ENCODE measurements at places on chromosomes 13 and 19.

GRCh38 chr19:48992581-48993174 is 431 bp downstream of the GYS1 start:
- DNase-seq = no peak

DNA sequence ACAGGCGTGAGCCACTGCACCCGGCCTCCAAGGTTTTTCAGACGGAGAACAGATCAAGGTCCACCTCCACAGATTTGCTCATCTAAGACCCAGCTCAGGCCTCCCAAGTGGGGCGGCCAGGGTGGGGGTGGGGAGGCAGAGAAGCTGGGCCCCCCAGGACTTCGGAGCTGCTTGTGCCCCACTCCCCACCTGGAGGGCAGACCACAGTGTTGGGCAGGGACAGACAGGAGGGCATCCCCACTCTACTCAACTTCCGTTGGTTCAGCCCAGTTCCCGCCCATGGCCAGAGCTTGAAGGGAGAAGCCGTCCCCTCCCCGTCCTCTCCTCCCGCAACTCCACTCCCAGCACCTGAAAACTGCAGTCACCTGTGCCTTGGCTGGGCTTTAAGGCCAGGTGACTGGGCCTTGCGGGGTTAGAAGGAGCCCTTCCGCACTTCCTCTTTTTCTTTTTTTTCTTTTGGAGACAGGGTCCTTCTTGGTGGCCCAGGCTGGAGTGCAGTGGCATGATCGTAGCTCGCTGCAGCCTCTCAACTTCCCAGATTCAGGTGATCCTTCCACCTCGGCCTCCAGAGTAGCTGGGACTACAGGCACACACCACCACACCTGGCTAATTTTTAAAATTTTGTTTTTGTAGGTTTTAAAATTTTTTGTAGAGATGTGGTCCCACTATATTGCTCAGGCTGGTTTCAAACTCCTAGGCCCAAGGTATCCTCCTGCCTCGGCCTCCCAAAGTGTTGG is 734 bp upstream of the LRRC8E start:
- DNase-seq = no peak

GRCh38 chr19:41769608-41770007 is 14.3 kb downstream of the CEACAM6 start:
- no peak for DNase-seq

DNA sequence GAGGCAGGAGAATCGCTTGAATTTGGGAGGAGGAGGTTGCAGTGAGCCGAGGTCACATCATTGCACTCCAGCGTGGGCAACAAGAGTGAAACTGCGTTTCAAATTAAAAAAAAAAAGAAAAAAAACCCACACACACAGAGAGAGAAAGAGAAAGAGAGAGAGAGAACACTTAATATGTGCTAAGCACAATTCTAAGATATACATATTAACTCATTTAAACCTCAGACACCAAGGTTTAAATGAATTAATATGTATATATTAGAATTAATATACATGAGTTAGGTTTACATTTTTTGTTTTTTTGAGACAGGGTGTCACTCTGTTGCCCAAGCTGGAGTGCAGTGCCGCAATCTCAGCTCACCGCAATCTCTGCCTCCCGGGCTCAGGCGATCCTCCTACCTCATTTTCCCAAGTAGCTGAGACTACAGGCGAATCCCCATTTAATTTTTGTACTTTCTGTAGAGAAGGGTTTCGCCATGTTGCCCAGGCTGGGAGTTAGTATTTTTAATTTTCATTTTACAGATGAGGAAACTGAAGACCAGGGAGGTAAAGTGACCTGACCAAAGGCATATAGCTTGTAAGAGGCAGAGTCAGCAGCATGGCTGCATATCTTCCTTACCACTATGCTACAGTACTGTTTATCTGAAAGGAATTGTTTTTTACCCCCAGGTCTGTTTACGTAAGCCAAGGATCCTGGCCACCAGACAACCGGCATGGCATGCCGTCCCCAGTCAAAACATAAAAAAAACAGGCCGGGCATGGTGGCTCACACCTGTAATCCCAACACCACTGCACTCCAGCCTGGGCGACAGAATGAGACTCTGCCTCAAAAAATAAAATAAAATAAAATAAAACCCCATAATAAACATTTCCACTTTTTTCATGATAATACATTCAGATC is 2.3 kb downstream of the SYMPK start:
- no peak for DNase-seq

GRCh38 chr13:46149272-46150133 is 32.5 kb downstream of the LCP1 start:
- DNase-seq = no peak

DNA sequence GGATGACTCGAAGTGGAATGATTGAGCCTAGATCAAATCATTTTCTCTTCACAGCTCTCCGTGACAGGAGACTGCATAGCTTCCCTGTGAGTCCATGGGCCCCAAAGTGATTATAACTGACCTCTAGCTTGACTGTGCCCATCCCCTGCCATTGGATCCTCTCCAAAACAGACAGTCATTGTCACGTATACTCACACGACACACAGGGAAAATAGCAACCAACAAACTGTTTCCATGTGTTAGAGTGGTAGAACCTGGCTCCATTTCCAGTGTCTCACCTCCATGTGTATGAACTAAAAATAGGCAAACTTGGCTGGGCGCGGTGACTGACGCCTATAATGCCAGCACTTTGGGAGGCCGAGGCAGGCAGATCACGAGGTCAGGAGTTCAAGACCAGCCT is 48.8 kb upstream of the NPAS1 start:
- peak; percentile 77 for DNase-seq

DNA sequence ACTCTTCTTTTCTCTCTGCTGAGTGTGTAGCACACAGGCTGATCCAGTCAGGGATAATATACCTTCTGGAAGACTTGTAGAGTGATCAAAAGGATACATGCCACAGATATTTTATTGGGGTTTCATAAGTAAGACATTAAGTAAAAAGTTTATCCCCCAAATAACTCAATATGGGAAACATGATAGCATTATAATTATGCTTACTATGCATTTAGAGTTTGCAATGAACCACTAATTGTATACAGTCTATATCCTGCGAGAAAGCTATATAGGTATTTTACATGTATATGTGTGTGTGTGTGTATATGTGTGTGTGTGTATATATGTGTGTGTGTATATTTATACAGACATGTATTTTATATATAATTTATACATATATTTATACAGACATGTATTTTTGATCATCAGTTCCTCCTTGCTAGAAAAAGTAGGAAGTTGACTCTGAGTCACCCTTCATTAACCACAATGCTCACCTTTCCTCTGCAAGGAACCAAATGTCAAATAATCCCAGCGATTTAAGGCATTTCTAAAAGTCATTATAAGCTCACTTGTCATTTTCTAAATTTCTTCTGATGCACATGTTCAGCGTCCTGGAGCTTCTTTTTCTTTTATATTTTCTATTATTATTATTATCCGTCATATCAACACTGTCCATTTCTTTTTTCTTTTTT is 312.5 kb upstream of the OBI1 start:
- no peak for DNase-seq

DNA sequence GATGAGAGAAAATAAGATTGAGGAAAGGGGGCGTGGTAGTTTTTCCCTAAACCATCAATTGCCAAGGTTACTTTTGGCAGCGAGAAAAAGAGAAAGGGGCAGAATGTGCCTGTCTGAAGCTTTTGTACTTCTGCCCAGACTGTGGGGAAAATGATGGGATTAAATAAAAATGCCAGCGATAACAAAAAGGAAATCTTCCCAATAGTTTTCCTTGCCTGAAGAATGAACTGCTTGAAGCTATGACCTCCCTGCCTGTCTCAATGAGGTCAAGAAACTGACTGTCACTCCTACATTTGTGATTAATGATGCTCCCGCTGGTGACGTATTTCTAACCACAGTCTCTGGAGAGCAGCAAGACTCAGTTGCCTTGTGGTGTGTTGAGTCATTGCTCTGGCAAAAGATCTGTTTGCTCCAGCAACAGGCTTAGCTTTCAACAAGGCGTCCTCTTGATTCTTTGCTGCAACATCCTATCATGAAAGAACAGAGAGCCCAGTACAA is 1051.5 kb downstream of the DIAPH3 start:
- no peak for DNase-seq

GRCh38 chr13:21777813-21778212 is 106.9 kb downstream of the FGF9 start:
- DNase-seq = no peak

- DNase-seq = peak; percentile 10
Measured at GRCh38 chr19:53876651-53877224, 5.3 kb upstream of the PRKCG start.

DNA sequence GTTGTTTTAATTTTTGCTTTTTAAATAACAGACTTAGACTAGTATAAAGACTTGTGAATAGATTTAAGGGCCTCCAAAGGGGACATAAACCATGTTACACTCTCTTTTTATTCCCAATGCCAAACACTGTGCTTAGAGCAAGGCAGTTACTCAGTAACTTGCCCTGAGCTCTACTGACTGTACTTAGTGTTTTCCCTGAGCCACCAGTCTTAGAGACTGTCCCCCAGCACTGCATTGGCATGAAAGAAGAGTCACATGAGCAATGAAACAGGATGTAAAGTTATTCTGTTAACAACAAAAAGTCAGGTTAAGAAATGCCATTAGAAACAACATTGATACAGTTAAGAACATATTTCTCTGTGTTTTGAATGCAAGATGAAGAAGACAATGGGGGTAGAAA is 187.9 kb downstream of the TBC1D4 start:
- no peak for DNase-seq

DNA sequence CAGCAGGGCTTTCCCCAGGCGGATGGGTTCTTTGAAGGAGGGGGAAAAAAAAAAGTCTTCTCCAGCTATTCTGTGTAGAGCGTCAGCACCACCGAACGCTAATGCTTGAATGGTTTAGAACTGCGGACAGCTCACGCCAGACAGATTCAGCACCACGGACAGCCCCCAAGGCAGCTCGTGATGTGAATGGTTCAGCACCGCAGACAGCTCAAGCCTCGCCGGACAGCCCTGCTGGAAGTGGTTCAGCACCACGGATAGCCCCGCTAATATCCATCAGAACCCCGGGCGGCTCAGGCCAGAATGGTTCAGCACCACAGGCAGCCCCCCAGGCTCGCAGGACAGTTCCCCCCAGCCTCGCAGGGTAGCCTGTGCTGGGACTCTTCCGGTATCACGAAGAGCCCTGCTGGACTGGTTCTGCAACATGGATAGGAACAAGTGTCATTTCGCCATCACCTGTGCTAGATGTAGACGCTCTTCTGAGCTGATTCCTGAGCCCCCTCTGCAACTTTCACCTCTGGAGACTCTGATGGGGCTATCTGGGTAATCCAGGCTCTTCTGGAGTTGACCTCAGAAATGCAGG is 4.9 kb upstream of the SMIM17 start:
- peak; percentile 79 for DNase-seq
